ENCODE measurements at places on chromosomes 2 and 18.

GRCh38 chr2:133517876-133518275, 50.4 kb downstream of the NCKAP5 start:
- no peak for DNase-seq

GRCh38 chr2:45725731-45726130, 74.3 kb downstream of the PRKCE start:
- DNase-seq, result no peak

- no peak for DNase-seq
These were observed 6.9 kb downstream of the MAB21L4 start for GRCh38 chr2:240888890-240889573.

DNA sequence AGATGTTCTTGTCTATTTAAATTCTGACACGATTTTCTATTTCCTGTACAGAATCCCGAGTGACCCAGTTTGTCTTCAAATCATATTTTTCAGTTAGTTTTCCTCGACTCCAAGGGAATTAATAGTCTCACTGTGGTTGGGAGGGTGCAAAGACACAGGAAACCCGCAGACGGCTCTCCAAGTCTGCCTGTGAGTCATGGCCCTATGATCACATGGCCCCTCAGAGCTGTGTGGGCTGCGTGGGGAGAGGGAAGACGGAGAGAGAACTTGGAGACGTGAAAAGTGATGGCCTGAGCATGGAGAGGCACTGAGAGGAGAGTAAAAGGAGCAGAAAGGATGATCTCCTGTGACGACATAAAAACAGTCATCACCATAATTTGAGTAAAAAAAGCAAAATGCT, 989.9 kb downstream of the DCDC2C start:
- DNase-seq, result no peak

- DNase-seq, result no peak
These were observed 103.8 kb upstream of the CDC42EP3 start for GRCh38 chr2:37774976-37775907.

- DNase-seq, result no peak
These were observed 273.7 kb upstream of the PIK3C3 start for GRCh38 chr18:41681138-41681880.

DNA sequence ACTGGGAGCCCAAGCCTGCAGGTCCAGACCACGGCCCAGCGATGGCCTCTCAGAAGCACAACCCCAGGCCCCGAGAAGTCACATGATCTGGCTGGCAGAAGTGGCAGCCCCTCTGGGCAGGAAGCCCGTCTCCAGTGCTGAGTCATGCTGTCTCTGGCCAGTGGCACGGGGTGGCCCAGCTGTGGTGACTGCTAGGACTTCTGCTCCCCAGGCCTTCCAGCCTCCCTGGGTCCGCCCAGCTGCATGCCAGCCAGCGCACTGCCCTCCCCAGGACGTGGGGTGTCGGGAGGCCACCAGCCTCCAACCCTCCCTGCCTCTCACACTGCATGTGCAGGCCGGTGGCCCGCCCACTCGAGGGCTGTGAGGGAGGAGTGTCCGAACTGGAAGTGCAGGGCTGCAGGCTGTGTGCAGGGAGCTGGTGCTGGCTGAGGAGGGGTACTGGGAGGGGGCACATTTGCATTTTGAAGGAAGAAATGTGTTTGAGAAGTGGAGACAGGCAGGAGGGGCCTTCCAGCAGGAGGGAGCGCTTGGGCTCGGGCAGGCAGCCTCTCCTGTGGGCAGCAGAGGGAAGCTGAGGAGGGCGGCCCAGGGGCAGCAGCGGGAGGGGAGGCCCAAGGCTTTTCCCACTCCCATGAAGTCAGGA, 17.0 kb upstream of the HPCAL1 start:
- no peak for DNase-seq

DNA sequence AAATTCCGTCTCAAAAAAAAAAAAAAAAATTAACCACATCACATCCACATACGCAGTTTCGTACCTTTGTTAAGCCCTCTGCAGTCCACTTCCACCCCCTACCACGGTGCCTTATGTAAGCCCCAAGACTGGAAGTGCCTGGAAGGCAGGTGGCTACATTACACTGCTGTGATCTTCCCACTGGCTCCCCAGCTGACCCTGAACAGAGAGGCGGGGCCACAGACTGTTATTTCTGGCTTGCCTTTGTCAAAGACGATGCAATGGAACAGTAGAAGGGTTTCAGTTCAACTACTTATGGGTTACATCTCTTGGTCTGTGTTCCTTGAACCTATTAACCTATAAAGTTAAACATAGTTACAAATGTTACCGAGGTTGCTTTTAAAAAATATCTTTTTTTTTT, 15.7 kb upstream of the COX7A2L start:
- no peak for DNase-seq

DNA sequence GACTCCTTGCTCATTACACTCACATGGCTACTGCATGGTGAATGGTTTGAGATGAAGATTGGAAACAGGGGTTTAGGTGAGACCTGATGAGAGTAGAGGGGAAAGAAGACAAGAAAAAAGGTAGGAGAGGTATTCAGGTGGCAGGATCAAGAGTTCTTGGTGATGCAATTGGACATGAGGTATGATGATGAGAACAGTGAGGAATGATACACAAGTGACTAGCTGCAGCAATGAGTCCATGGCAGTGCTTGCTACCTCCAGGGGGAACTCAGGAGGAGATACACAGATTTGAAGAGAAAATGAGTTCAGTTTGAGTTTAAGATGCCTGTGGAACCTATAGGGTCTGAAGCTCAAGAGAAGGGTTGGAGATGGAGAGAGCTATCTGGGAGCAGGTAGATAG, 62.1 kb upstream of the NFE2L2 start:
- no peak for DNase-seq

GRCh38 chr18:40911582-40912254, 1043.3 kb upstream of the PIK3C3 start:
- no peak for DNase-seq

DNA sequence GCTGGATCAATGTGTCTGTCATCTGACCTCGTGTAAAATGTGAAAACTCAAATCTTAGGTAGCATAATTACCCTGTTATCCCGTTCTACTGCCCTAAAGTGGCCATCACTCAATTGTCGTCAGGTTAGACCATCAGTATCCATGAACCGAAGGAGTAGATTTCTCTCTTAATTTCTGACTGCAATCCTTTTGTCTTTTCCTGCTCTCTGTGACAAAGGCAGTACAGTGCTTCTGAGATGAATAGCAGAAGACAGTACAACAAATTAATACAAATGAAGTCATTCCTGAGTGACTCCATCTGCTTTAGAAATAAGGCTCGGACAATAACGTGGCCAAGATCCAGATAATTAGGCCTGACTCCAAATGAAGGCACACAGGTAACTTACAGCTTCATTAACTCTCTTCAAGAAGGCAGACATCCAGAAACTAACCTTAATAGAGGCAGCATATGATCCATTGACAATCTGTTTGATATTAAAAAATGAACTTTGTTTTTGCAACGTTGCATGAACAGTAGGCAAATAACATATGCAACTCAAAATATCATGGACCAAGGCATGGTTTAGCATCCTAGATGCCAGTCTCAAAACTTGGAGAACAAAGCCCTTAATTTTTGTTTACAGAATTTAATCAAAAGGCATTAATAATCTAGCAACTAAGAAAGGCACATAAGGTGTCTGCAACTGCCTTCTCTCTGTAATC, 96.7 kb upstream of the CDH20 start:
- no peak for DNase-seq

GRCh38 chr18:58024139-58024538, 19.9 kb upstream of the NEDD4L start:
- no peak for DNase-seq

DNA sequence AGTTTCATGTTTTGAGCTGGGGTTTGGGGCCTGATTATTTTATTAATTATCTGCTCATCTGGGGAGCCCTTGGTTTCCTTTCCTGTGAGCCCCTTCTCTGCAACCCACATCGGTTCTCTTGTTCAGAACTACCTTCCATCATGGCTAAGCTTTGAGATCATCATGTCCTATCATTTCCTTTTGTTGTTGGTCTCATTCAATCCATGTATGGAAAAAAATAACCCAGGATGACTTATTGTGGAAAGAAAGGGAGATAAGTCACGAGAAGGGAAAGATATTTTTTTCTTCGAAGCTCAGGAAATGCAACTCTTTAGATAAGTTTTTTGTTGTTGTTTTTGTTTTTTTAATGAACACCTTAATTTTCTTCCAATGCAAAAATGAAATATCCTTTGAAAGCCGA, 43.7 kb downstream of the EHD3 start:
- DNase-seq, result no peak

- no peak for DNase-seq
These were observed 181.3 kb downstream of the PTPRM start for GRCh38 chr18:7748251-7749007.

DNA sequence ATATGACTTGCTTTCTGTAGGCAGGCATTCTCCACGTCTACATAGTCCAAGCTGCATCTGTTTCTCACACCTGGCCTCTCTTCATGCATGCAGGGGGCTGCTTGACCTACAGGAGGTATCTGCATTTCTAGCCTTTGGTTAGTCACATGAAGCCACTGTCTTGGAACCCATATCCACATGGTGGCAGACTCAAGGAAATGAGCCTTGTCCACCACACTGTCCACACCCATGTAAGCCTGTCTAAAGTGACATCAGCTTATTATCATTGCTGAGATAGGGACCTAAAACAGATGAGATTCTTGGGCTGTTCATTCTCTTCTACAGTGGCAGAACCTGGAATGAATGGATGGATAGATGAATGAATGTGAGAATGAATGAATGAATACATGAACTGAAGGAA, 160.4 kb downstream of the DOCK10 start:
- DNase-seq, result no peak

DNA sequence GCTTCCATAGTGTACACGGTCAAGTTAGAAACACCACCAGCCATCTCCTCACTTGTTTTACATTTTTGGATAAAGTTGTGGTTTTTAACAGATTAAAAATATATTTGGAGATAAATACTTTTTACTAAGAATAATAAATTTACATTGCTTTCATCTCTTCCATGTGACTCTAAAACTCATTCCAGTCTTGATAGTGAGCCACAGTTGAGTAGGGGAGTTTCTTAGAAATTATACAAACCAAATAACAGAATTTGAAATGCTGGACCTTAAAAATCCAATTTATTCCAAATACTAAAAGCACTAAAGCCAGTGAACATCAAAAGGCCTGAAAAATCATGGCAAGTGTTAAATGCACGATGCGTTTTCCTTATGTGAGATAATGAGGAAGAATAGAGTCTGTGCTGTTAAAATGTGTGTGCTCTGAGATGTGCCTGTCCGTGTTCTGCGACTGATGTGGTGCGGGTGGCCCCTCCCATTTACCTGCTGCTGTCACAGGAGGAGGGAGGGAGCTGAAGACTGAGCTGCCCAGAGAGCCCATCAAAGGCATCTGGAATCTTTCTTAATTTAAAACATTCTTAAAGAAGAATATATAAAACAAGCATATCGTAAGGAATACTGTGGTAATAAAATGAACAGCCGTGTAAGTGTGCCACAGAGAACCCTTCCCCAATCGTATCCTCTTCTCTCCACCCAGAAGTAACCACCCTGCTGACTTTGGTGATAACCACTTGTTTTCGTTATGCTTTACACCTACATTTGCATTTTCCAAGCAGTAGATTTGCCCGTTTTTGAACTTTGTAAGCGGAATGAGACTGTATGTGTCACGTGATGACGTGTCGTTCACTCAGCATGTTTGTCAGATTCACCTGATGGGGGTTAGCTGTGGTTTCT, 57.0 kb upstream of the TXNDC2 start:
- DNase-seq, result no peak

GRCh38 chr2:120235681-120236080, 12.5 kb upstream of the TMEM185B start:
- DNase-seq, result no peak

DNA sequence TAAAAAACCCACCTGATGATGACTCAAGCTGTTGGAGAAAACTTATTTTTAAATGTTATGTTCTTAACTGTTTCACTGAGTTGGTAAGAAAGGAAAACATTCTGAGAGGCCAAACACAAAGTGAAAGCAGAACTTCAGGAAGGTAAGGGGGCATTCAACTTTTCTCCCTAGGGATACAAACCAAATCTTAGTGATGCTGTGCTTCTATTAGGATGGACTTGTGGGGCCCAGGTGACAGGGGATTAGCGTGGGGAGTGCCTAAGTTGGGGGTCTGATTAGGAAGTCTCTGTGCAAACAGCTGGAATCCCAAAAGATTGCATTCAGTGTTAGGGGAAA, 18.5 kb downstream of the PDCL3 start:
- DNase-seq, result no peak

Measured in activated CD4-positive, alpha-beta T cell treated with anti-CD3 and anti-CD28 coated beads, Interleukin-2, amount 50 U/mL, for 4 hours (primary cell).